Right renal pelvis (tissue), 4 donors: ENCODE measurements at places on chromosomes 16 and 17.

DNA sequence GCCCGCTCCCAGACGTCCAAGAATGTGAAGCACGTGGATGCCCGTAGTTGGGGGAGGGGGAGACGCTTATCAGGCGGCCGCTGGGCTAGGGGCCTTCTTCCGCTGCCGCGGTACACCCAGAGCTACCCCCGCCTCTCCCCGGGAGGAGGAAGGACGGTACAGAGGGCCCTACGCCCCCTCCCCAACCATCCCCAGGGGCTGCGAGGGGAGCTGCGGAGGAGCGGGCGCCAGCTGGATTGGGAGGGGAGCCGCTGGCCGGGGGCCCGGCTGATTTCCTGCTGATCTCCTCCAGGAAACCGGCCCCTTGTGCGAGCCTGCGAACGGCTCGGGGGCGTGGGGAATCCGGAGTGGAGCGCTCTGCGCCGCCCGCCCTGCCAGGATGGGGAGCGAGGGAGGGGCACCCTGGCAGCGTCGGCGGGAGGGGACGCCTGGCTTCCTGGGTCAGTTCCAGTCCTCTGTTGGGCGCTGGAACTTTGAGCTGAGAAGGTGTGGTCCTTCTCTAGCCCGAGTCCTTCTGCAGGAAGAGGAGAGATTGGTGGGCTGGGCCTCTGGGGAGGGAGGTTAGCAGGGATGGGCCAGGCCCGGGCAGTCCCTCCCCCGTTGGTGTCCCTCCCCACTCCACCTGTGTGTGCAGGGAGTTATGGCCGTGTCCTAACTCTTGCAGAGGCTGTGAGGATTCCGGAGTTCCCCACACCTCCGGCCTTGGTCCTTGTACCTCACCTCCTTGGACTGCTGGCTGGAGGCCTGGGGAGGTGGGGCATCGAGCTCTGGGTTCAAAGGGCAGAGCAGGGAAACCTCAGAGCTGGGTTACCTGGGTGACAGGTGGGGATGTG lies 19.2 kb downstream of the GJD3 start:
- no peak for DNase-seq

GRCh38 chr17:4463818-4464476 lies 30.2 kb downstream of the SPNS3 start:
- no peak for DNase-seq

DNA sequence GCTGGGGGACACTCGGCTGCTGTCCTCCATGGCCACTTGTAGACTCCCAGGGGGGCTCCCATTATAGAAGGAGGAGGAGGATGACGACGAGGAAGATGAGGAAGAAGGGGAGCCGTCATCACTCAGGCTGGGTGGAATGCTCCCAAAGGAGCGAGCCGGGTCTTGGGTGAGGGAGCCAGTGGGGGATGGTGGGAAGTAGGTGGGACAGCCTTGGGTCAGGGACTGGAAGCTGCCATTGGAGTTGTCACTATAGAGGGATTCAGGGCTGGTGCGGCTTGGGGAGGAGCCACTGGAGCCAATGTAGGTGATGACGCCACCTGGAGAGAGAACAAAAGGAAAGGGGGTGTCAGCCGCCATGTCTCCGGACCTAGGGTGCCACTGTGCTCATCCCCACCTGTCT lies 3.3 kb downstream of the NR1D1 start:
- no peak for DNase-seq

DNA sequence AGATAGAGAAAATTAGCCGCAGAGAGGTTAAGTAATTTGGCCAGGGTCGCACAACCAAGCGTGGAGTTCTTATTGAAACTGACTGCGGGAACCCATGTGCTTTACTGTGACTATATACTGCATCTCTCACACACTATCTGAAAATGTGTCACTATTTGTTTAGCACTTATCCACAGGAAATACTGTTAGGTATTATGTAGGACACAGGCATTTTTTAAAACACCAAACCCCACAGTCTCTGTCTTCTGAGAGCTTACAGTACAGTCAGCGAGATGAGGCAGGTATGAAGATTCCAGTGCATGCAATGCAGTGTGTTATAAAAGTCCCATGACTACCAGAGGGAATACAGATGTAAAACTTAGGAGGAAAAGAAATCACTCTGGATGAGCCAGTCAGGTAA lies 11.3 kb downstream of the RBL2 start:
- no peak for DNase-seq

DNA sequence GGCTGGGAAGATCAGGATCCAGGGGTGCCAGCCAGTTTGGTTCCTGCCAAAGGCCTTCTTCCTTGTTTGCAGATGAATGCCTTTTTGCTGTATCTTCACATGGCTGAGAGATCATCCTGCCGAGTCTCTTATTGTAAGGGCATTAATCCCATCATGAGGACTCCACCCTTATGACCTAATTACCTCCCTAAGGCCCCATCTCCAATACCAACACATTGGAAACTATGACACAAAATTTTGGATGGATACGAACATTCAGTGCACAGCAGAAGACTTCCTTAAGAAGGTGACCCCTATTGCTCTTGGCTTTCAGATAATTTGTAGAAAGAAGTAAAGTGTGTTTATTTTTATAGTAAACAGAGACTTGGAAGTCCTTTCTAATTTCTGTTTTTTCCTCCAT lies 1164.7 kb upstream of the CDH8 start:
- DNase-seq: no peak
